GM20000 (cell line): ENCODE measurements at places on chromosomes 2 and 18.

- DNase-seq: peak; percentile 38
Observed at GRCh38 chr2:216056739-216057138, 24.9 kb downstream of the PECR start.

- no peak for DNase-seq
Observed at GRCh38 chr18:24011123-24011917, 3.2 kb upstream of the TTC39C start.

- DNase-seq: no peak
Observed at GRCh38 chr2:9219027-9219445, 12.4 kb downstream of the ASAP2 start.

GRCh38 chr18:22223254-22223964 lies 54.0 kb downstream of the GATA6 start:
- no peak for DNase-seq

DNA sequence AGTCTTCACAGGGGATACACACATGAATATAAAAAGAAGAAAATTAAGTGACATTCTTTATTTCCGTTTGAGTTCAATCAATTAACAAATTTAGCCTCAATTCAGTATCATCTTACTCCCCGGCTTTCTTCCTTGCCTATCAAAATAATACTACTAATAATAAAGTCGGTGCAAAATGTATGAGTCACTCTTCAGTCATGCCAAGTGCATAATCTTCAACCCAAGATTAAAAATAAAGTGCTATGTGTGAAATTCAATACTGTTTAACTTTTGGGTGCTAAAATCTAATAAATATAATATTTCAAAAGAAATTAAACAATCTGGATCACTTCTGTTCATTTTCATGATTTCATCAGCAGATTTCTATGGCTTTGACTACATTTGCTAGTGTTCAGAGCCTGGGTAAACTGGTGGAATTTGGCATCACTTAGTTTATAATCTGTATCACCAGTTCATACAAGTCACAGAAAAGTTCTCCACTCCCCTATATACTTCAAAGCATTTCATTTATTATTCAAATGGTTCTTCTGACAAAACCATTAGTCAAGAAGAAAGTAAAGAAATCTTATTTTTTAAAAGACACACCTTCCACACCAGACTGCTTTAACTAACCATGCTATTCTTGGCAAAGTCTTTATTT lies 183.6 kb downstream of the THADA start:
- no peak for DNase-seq

GRCh38 chr2:100317634-100318033 lies 4.7 kb downstream of the LONRF2 start:
- DNase-seq: no peak

DNA sequence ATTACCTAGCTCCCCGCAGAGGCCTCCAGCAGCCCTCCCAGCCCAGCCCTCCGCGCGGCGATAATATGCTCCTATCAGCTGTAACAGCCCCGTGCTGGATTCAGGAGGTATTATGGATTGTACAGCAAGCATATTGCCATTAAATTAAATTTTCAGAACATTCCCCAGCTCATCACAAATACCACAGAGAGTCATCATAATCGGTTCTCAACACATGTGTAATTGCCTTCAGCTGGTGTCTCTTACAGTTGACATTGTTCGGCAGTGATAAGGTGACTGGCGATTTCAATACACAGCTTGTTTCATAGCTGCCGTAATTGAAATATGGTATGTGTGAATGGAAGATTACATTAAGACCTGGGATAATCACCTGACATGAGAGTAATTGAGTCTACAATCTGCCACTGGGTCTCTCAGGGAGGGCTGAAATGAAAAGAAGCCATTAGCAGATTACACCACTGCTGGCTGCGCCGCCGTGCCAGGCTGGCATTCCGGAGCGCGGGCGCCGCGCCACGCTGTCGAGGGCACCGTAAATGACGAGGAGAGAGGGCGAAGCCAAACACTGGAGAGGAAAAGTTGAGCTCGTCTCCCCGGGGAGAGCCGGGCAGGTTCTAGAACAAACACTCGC lies 549.4 kb upstream of the SALL3 start:
- DNase-seq: no peak

DNA sequence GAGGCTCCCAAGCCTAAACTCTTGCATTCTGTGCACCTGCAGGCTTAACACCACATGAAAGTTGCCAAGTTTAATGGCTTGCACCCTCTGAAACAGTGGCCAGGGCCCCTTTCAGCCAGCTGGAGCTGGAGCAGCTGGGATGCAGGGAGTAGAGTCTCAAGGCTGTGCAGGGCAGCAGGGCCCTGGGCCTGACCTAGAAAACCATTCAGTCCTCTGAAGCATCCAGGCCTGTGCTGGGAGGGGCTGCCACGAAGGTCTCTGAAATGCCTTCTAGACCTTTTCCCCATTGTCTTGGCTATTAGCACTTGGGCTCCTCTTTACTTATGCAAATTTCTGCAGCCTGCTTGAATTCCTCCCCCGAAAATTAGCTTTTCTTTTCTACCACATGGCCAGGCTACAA lies 10.6 kb upstream of the SFT2D3 start:
- no peak for DNase-seq
